ENCODE measurements at places on chromosomes 5 and 9.

DNA sequence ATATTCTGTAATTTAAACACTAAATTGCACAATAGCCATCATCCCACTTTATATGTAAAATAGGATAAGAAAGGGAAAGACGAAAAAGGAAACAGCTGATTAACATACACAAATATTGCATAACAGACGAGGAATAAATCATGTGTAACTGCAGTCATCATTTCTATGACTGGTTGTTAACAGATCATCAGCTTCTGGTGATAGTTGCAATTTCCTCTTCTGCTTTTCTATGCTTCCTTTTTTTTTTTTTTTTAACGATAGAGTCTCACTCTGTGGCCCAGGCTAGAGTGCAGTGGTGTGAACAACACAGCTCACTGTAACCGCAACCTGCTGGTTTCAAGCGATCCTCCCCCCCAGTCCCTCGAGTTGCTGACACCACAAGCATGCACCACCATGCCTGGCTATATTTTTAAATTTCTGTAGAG, 22.5 kb upstream of the JAKMIP2 start:
- DNase-seq = no peak

GRCh38 chr9:89576404-89576839, 28.4 kb upstream of the GADD45G start:
- DNase-seq = peak; percentile 8

DNA sequence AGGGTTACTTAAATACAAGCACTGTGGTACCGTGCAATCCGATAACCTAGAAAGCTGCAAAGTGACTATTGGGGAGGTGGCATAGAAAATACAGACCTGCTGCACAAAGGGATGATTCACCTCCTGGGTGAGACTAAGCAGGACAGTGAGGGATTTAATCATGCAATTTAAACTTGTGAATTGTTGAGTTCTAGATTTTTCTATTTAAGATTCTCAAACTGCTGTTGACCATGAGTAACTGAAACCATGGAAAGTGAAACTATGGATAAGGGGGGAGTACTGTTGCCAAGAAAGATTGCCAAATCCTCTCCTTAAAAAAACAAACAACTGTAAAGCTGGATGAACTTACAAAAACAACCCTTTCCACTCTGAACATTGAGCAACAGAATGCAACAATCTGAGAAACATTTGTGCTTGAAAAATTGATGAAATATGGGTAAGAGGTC, 61.5 kb upstream of the NUDT12 start:
- DNase-seq = no peak

DNA sequence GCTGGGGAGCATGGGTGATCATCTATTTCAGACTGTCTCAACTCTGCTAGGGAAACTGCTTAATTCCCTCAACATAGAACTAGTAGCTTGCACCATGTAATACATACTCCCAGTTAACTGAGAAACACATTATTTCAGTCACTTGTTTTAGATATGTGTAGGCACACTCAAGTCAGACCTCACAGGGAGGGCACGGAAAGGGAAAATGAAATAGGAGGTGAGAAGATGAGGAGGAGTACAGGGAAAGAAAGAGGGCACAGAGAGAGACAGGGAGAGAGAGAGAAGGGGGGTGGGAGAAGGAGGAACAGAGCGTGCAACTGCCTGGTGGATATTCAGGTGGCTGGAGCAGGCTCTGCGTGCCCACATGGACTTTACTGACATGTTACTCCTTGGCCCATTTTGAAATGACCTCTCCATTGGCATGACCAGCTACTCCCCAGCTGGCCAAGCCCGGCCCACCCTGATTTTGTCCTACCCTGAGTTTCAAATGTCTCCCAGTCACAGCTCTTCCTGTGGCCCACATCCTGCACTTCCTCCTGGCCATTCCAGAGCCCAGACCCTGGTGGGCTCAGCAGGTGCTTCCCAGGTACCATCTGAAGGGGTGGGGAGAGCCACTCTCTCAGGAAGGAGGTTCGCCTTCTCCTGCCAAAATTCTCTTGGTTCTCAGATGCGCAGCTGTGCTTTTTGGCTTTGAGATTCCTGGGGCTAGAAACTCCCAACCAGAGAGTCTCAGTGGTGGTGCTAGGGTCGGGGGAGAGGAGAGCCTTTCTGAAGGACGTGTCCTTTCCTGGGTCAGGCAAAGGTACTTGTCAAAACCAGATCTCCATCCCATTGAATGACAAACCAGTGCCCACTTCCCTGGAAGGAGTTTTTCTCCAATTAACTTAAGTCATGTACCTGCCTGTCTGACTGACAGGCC, 229.4 kb downstream of the FSTL4 start:
- DNase-seq = no peak
